ENCODE measurements at places on chromosomes 7 and 10.

DNA sequence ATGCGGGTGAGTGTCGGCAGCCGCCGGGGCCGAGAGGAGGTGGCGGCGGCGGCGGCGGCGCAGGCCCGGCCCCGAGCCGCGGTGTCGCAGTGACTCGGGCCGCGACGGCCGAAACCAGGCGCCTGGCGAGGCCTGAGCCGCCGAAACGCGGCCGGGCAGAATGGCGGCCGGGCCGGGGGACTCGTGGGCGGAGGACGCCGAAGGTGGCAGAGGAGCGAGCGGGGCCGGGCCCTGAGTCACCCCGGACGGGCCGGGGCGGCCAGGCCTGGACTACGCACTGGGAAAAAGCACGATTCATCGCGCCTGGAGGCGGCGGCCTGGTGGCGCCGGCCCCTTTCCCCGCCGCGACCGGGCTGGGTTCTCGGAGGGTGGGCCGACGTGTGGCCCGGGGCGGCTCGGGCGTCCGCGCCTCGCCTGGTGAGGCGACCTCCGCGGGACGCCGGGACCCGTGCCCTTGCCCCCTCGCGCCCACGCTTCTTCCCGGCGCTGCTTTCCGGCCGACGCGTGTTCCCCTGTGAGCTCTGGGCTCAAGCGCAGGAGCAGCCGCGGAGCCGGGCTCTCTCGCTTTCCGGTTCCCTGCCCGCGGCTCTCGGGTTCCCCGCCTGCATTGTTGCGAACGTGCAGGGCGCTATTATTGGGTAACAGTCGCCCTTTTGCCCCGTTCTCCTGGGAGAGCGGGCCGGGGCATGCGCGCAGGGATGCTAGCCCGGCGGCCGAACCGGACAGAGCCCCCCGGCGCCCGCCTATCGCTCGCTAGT is 500 bp downstream of the CUL1 start:
- peak; percentile 60 for DNase-seq

DNA sequence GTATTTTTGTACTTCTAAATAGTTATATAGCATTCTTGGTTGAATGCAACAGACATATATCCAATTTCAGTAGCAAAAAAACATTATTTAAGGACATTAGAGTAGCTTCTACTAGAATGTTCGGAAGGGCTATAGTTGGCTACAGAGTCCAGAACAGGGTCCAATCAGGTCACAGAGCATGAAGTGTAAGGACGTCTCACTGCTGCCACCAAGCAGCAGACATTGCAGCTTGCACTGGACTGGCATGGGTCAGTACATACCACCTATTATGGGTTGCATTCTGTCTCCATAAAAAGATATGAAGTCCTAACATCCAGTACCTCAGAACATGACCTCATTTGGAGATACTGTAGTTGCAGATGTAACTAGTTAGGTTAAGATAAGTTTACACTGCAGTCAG is 87.3 kb downstream of the LHFPL3 start:
- DNase-seq = no peak

GRCh38 chr10:34575882-34576281 is 239.2 kb downstream of the PARD3 start:
- no peak for DNase-seq

DNA sequence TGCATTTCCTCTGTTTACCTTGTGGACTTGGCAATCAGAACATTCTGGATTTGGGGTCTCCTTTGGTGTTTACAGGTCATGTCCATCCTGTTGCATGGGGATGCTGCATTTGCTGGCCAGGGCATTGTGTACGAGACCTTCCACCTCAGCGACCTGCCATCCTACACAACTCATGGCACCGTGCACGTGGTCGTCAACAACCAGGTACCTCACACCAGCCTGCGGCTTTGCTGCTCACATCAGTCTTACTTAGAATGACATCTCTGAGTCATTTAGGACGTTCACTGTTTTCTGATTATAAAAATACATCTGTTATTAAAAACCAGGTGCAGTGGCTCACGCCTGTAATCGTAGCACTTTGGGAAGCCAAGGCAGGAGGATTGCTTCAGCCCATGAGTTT is 67.0 kb upstream of the ZMIZ2 start:
- DNase-seq = no peak

All from GM10248 (cell line).